ENCODE measurements at places on chromosomes 1 and 21.

DNA sequence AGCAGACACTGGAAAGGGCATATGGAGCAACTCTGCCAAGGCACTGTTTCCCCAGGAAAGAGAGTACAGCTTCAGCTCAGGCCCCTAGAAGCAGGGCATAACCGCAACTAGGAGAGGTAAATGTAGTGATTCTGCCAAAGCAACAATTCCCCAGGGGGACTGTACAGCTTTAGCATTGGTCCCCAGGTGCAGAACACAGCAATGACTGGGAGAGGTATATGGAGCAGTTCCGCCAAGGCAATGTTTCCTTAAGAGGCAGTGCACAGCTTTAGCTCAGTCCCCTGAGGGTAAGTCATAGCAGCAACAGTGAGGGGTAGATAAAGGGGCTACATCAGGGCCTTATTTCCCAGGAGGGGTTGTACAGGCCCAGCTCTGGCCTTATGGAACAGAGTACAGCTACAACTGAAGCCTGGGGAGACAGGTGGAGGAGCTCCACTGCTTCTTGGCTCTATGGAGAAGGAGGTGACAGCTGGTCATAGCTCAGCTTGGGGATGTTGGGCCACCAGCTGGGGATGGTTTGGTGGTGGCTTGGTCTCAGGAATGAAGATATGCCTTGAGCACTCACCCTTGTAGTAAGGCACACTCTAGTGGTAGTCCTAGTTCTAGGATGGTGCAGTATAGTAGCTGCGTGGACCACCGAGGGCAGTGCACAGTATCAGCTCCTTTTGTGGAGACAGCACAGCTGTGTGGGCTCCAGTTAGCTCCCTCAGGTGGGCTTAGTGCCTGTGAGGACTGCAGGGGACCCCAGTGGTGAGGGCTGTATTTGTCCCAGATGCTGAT lies 582.7 kb downstream of the PTPRC start:
- no peak for DNase-seq

GRCh38 chr1:170192546-170192945 lies 46.8 kb downstream of the NTMT2 start:
- no peak for DNase-seq

GRCh38 chr1:154575951-154576566 lies 8.5 kb downstream of the CHRNB2 start:
- DNase-seq: no peak

DNA sequence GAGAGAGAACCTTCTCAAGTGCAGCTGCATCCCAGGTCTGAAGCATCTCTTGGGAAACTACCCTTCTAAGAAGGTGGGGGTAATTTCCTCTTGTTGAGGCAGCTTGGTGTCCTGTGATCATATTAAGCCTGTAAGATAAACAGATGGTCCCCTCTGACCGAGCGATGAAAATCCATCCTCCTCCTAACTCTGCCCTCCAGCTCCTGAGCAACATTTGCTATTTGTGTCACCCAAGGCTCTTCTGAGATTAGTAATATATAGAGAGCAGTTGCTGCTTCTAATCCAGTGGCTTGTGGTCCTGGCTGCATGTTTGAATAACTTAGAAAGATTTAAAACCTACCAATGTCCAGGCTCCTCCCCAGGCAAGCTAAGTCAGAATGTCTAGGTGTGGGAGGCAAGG lies 123.7 kb downstream of the DISC1 start:
- DNase-seq: no peak

GRCh38 chr1:211530102-211530501 lies 38.1 kb upstream of the RD3 start:
- DNase-seq: no peak

- DNase-seq: no peak
Observed at GRCh38 chr1:225651376-225651871, 1.5 kb downstream of the ENAH start.

GRCh38 chr1:231667896-231668506 lies 41.4 kb downstream of the DISC1 start:
- no peak for DNase-seq

GRCh38 chr1:202084791-202085681 lies 37.7 kb upstream of the GPR37L1 start:
- no peak for DNase-seq

- no peak for DNase-seq
Observed at GRCh38 chr1:178932552-178932906, 61.7 kb upstream of the ANGPTL1 start.

- no peak for DNase-seq
Observed at GRCh38 chr21:42645211-42646075, 8.0 kb upstream of the PDE9A start.

- DNase-seq: peak; percentile 79
Observed at GRCh38 chr1:232704694-232705680, 75.1 kb upstream of the SIPA1L2 start.

- DNase-seq: no peak
Observed at GRCh38 chr1:156664046-156664766, 13.0 kb downstream of the NES start.
